ENCODE measurements at places on chromosomes 3 and 15.

DNA sequence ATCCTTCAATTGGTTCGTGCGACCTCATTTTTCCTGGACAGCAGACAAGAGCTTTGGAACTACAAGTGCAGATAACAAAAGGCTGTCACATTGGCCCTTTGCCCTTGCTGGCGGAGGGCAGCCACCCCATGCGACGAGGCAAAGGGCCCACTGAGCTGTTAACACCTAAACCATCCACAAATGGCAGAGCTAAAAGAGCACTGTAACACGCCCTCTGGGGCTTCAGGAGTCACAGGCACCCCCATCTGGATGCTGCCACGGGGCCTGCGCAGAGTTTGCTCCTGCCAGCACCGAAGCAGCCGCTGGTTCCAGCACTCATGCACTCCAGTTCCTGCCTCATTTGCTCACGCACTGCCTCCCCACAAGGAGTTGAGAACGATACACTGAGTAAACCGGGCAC lies 524.9 kb downstream of the ZNF385D start:
- DNase-seq: no peak

GRCh38 chr15:32124726-32125125 lies 94.4 kb downstream of the CHRNA7 start:
- no peak for DNase-seq

- no peak for DNase-seq
These were observed 397.5 kb downstream of the ZIC4 start for GRCh38 chr3:147008886-147009285.

- no peak for DNase-seq
These were observed 17.9 kb downstream of the C3orf38 start for GRCh38 chr3:88167704-88168103.
